ENCODE measurements at places on chromosomes 4 and X.
A peak's percentile ranks its signal among the peaks of the same experiment; 100 is the strongest.

DNA sequence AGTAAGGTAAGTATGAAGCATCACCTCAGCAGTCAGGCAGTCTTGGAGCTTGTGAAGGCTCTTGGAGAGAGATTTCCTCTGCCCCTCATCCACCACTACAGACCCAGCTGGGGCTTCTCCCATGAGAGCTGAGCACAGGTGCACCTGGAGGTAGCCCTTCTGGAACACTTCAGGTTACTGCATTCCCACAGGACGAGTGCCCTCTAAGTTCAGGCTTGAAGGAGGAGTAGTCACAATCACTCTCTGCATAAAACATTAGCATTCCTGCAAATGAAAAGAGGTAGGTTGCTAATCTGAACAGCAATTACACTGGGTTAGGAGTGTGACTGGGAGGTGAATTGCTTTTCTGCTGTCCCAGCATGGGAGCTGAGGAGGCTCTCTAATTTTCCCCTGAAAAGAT, 308.8 kb downstream of the TEX13C start:
- H3K27me3 ChIP-seq, result no peaks in the 10 kb centered on the region
- no peak overlapping the region for H3K27ac ChIP-seq
- DNase-seq, result no peak

DNA sequence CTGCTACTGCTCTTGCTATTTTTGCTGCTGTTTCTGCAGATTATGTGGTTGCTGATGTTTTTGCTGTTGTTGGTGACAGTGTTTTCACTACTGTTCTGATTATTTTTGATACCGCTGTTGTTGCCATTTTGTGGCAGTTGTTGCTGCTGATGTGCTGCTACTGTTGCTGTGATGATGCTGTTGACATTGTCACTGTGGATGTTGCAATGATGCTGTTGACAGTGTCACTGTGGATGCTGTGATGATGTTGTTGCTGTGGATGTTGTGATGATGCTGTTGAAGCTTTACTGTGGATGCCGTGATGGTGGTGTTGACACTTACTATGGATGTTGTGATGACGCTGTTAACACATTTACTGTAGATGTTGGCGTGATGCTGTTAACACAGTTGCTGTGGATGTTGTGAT, 180.3 kb downstream of the EVC2 start:
- no peaks in the 10 kb centered on the region for H3K4me1 ChIP-seq
- no peak overlapping the region for H3K4me3 ChIP-seq
- no peak overlapping the region for H3K27ac ChIP-seq
- H3K27me3 ChIP-seq, result no peaks in the 10 kb centered on the region

DNA sequence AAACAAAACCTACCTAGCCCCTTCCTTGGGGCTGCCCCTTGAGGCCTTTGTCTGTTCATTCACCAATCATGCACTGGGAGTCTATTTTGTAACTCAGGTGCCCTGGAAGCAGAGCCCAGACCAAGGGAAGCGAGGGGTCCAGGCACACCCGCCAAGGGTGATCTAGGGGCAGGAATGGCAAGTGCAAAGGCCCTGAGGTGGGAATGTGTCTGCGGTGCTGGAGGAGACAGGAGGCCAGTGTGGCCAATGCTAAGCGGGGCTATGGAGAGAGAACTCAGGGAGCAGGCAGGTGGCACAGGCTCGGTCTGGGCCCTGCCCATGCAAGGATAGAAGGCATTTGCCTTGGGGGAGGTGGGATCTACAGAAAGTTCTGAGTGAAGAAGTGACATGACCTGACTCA, 3.5 kb upstream of the SH3BP2 start:
- peak overlapping the region; percentile 3 for H3K27ac ChIP-seq
- peaks cover 43% of the 10 kb centered on the region for H3K4me1 ChIP-seq
- H3K36me3 ChIP-seq, result peaks cover 4% of the 10 kb centered on the region

DNA sequence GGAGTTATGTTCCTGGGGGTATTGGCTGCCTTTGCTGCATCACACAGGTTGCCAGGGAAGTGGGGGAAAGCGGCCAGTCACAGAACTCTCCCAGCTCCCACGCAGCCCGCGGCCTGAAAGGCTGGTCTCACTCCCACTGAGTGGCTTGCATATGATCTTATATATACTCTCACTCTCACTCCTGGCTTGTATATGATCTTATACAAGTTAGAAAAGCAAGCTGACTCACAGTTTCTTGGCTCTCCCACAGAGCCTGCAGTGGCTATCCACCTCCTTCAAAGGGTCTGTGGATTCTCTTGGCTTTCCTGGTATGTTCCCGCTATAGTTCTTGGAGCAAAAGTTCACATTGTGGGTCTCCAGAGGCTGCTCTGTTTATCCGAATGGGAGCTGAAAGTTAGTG, 833.5 kb upstream of the GALNTL6 start:
- no peak overlapping the region for H3K4me3 ChIP-seq
- H3K27me3 ChIP-seq, result no peaks in the 10 kb centered on the region
- DNase-seq, result no peak
- no peaks in the 10 kb centered on the region for H3K4me1 ChIP-seq
- no peaks in the 10 kb centered on the region for H3K36me3 ChIP-seq
- H3K27ac ChIP-seq, result no peak overlapping the region

DNA sequence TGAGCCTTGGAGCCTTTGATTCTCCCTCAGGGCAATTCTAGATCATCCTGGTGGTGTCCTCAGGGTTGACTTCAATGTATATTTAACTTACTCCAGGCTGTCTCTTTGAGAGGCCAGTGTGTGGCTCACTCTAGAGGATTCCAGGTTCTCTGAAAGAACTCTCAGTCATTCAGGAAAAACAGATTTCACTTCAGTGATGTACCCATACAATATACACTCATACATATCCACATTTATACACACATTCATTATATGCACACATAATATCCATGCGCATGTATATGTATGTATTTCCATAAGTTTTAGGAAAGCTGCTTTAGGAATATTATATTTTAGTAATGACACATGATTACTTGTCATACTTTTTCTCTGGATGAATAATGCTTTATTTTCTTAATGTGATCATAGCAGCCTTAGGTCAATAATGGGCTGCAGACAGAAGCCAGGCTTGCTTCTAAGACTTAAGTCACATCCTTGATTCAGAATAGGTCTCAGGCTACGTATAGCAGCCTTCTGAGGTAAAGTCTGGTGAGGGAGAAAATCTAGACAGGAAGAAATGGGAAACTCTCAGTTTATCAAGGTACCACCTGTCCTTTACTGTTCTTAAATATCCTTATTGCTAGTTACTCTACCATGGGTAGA, 397.0 kb downstream of the GPAT3 start:
- no peak overlapping the region for H3K27ac ChIP-seq
- no peaks in the 10 kb centered on the region for H3K36me3 ChIP-seq
- no peaks in the 10 kb centered on the region for H3K4me1 ChIP-seq
- no peak for DNase-seq
- H3K27me3 ChIP-seq, result peaks cover 3% of the 10 kb centered on the region
- H3K4me3 ChIP-seq, result no peak overlapping the region

- no peak overlapping the region for H3K4me3 ChIP-seq
- no peak for DNase-seq
- H3K27me3 ChIP-seq, result peaks cover 3% of the 10 kb centered on the region
- H3K27ac ChIP-seq, result no peak overlapping the region
- H3K36me3 ChIP-seq, result no peaks in the 10 kb centered on the region
Measured at GRCh38 chr4:20805716-20806115, 105.5 kb downstream of the PACRGL start.

GRCh38 chr4:15423285-15423711, 4.5 kb upstream of the C1QTNF7 start:
- peaks cover 2% of the 10 kb centered on the region for H3K36me3 ChIP-seq
- H3K4me3 ChIP-seq, result no peak overlapping the region
- H3K4me1 ChIP-seq, result peaks cover 12% of the 10 kb centered on the region
- no peaks in the 10 kb centered on the region for H3K27me3 ChIP-seq
- H3K27ac ChIP-seq, result peak overlapping the region; percentile 26
- no peak for DNase-seq

DNA sequence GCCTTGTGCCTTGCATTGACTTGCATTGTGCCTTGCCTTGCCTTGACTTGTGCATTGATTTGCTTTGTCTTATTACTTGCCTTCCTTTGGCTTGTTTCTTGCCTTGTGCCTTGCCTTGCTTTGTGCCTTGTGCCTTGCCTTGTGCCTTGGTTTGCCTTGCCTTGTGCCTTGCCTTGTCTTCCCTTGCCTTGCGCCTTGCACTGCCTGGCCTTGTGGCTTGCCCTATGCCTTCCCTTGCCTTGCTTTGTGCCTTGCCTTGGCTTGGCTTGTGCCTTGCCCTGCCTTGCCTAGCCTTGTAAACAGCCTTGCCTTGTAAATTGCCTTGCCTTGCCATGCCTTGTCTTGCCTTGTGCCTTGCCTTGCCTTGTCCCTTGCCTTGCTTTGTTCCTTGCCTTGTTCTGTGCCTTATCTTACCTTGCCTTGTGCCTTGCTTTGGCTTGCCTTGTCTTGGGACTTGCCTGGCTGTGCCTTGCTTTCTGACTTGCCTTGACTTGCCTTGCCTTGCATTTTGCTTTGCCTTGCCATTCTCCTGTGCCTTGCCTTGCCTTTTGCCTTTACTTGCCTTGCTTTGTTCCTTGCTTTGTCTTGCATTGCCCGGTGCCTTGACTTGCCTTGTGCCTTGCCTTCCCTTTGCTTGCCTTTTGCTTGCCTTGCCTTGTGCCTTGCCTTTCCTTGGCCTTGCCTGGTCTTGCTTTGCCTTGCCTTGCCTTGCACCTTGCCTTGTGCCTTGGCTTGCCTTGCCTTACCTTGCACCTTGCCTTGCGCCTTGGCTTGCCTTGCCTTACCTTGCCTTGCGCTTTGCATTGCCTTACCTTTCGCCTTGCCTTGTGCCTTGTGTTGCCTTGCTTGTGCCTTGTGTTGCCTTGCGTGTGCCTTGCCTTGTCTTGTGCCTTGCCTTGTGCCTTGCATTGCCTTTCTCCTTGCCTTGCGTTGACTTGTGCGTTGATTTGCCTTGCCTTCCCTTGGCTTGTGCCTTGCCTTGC, 97.5 kb downstream of the TAB3 start:
- no peaks in the 10 kb centered on the region for H3K27me3 ChIP-seq
- no peaks in the 10 kb centered on the region for H3K36me3 ChIP-seq
- no peak for DNase-seq
- H3K27ac ChIP-seq, result no peak overlapping the region

DNA sequence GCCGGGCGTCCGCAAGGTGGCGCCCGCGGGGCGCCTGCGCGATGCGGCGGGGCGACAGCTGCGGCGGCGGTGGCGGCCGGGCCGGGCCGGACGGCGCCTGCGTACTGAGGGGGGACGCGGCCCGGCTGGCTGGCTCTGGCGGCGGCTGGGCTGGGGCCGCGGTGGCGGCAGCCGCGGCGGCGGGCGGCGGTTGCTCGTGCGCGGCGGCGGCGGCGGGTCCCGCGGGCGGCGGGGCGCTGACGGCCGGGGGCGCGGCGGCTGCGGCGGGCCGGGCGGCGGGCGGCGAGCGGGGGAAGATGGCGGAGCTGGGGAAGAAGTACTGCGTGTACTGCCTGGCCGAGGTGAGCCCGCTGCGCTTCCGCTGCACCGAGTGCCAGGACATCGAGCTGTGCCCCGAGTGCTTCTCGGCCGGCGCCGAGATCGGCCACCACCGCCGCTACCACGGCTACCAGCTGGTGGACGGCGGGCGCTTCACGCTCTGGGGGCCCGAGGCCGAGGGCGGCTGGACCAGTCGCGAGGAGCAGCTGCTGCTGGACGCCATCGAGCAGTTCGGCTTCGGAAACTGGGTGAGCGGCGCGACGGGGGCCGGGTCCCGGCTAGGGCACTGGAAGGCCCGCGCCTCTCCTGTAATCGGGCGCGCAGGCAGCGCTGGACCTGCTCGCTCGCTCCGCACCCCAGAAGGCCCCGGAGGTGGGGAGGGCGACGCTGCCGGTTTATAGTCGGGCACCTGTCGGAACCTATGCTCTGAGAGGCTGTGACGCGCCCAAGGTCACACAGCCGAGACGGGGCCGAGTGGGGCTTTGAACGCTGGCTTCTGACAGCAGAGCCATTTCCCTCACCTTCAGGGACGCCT, at the start of gene TADA2B:
Gene TADA2B, plus strand, starts transcription at position 89 of the 853 bp plus-strand sequence. Its CDS starts 208 bp downstream, at position 297.
- peak; percentile 57 for DNase-seq
- peaks cover 4% of the 10 kb centered on the region for H3K27me3 ChIP-seq
- peaks cover 42% of the 10 kb centered on the region for H3K4me1 ChIP-seq
- H3K36me3 ChIP-seq, result no peaks in the 10 kb centered on the region
- H3K27ac ChIP-seq, result peak within 1 kb of the TSS; percentile 78

DNA sequence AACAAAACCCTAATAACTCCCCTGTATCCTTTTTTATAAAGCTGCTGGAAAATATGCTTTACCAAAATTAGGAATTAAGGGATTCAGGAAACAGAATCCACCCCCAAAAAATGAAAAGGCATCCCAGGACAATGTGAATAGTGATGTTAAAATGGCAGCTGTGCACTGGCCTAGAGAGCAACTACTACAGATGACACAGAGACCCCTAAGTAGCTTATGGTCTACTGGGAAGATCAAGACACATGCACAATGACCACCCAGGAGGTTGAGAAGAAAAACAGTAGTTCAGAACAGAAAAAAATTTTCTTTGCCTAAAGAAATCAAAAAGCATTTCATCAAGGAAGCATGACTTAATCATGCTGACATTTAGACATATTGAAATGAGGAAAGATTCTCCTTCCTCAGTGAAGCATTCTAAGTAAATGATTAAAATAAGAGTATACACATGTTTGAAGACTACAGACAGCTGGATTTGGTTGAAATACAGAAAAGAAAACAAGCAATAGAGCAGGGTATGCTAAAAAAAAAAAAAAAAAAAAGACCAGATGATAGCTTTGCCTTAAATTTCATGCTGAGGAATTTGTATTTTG, 117.3 kb downstream of the WDFY3 start:
- H3K27ac ChIP-seq, result no peak overlapping the region
- H3K4me1 ChIP-seq, result no peaks in the 10 kb centered on the region
- H3K36me3 ChIP-seq, result no peaks in the 10 kb centered on the region
- no peak overlapping the region for H3K4me3 ChIP-seq

- no peaks in the 10 kb centered on the region for H3K27me3 ChIP-seq
- no peak overlapping the region for H3K27ac ChIP-seq
- no peak overlapping the region for H3K4me3 ChIP-seq
- DNase-seq, result no peak
Measured at GRCh38 chr4:126599746-126600145, 1033.0 kb upstream of the INTU start.

DNA sequence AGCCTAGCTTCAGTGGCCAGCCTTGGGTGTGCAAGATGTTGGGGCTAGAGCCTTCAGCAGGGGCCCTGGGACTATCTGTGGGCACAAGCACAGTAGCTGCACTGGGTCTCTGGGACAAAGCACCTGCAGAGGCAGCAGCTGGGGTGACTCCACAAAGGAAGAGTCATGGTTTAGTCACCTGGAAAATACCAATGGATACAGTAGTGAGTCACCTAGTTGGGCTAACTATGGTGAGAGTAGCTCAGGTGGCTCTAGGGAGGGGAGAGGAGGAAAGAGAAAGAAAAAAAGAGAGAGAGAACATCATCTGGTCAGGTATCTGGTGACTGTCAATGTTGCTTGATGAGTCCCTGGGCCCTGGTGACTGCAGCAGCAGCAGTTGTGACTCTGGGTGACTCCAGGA, 72.9 kb upstream of the SPIN4 start:
- H3K27ac ChIP-seq, result no peak overlapping the region
- no peak for DNase-seq
- peaks cover 17% of the 10 kb centered on the region for H3K36me3 ChIP-seq
